ENCODE measurements at places on chromosomes 12 and 14. TPM values are rescaled to one million over a fixed set of nuclear protein-coding genes. Genes with fewer than 3 reads are reported as not detected.
A peak's percentile ranks its signal among the peaks of the same experiment; 100 is the strongest.

DNA sequence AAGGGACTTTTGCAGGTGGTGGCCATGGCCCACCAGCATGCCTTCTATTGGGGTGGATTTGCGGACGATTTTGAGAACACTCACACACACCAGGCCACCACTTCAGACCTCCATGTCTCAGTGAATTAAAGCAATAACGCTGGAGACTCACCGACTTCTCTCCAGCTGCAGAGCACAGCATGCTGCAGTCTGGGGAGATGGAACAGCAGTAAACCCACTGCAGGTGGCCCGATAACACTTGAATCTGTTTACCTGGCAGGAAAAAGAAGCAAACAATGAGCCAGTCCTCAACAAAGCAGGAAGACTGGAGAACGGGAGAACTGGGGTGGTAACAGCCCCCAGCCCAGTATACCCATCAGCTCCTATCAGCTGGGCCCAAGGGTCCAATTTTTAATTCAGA lies 21.6 kb downstream of the RFC5 start:
- H3K4me1 ChIP-seq, result peaks cover 23% of the 10 kb centered on the region
- DNase-seq, result no peak
- peaks cover 64% of the 10 kb centered on the region for H3K36me3 ChIP-seq

- no peak overlapping the region for H3K4me3 ChIP-seq
- no peaks in the 10 kb centered on the region for H3K36me3 ChIP-seq
- peaks cover 13% of the 10 kb centered on the region for H3K4me1 ChIP-seq
- peak overlapping the region; percentile 36 for H3K27ac ChIP-seq
Measured at GRCh38 chr14:73662487-73662943, 17.7 kb downstream of the DNAL1 start.

Gene ADAM20
- total RNA-seq, result under 0.01 TPM

Gene MYRFL
- not detected for total RNA-seq

Gene SLC25A47
- not detected for total RNA-seq

Gene MGAT4C
- not detected for total RNA-seq

Gene CACNA2D4
- total RNA-seq, result not detected

Gene PKP2
- 0.13 TPM for total RNA-seq

- peak; percentile 56 for DNase-seq
- H3K27me3 ChIP-seq, result no peaks in the 10 kb centered on the region
- no peaks in the 10 kb centered on the region for H3K36me3 ChIP-seq
Measured at GRCh38 chr12:14635776-14636175, 60.6 kb downstream of the GUCY2C start.

Gene CLEC9A
- total RNA-seq, result not detected

- DNase-seq, result peak; percentile 0
- H3K4me3 ChIP-seq, result no peak overlapping the region
- H3K27me3 ChIP-seq, result no peaks in the 10 kb centered on the region
- H3K36me3 ChIP-seq, result no peaks in the 10 kb centered on the region
- H3K27ac ChIP-seq, result no peak overlapping the region
- H3K4me1 ChIP-seq, result peaks cover 34% of the 10 kb centered on the region
Measured at GRCh38 chr12:25725470-25725869, 172.4 kb upstream of the LMNTD1 start.

DNA sequence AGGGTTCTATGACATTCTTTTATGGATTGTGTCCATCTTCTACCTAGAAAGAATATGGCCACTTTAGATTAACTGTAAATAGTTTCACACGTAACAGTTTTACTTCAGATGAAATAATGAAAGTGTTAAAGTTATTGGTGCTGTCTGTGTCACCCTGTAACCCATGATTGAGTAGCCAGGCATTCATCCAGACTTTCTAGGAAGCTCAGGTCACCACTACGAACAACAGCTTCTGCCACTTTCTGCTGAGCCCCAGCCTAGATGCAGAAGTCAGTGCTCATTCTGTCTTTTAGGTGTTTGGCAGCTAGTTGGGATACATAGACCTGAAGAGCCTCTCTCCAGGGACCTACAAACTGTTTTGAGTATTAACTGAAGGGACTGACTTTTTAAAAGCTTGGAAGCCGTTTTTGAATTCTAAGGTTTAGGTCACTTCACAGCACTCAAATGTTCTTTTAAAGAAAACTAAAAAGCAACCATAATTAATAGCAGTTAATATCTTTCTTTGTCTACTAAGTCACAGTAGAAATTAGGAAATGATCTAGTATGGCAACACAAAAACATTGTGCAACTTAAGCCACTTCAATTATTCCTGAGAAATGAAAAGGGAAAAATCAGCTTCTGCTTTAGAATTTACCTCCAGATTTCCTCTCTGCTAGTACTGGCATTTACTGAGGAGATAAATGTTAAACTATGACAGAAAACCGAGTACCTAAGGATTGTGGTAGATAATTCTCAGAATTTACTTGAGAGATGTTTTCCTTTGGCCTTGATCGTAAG lies 266.9 kb downstream of the CCDC91 start:
- H3K36me3 ChIP-seq, result peaks cover 13% of the 10 kb centered on the region
- no peak overlapping the region for H3K27ac ChIP-seq
- no peaks in the 10 kb centered on the region for H3K4me1 ChIP-seq
- no peak overlapping the region for H3K4me3 ChIP-seq

DNA sequence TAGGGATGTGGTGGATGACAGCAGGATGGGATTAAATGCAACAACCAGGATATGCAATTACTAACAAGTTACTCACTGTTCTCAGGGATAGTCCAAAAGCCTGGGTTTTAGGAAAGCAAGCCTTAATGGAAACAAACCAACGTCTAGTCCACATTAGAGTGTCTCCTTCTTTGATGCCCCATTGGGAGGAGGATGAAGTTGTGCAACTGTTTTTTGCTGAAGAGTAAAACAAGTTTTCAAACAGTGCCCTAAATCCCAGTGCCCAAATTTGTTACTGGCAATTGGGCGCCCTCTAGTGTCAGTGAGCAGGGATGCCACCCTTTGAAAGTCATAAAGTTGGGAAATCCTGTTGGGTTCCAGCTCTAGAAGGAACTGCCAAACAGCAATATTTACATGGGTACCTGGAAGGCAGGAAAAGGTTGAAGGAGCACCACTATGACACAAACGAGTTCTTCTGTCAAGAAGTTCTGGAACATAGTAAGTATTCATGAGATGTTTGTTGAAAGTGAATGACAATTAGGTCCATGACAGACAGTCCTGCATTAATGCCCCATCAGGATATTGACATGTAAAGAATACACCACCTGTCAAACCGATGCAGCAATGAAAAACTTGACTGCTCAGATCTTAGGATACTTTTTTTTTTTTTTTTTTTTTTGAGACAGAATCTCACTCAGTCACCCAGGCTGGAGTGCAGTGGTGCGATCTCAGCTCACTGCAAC lies 11.1 kb upstream of the DPF3 start:
- H3K4me1 ChIP-seq, result peaks cover 60% of the 10 kb centered on the region
- DNase-seq, result peak; percentile 89
- peak overlapping the region; percentile 23 for H3K27ac ChIP-seq
- no peaks in the 10 kb centered on the region for H3K36me3 ChIP-seq

DNA sequence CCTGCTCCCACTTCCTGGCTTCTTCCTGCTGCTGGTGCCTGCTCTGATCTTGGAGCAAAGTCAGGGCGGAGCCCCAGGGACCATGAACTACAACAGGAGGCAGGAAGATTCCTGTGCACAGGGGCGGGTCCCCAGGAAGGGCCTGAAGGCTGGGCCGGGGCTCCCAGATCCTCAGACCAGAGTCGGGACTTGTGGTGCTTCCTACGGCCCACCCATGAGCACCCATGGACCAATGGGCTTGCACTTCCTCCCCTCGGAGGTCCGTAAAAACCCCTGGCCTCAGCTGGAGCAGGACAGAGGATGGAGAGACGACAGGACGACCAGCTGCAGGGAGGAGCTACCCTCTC lies 1287.1 kb downstream of the TMEM121 start:
- H3K4me1 ChIP-seq, result no peaks in the 10 kb centered on the region
- H3K36me3 ChIP-seq, result no peaks in the 10 kb centered on the region
- H3K4me3 ChIP-seq, result no peak overlapping the region
- no peak overlapping the region for H3K27ac ChIP-seq
- no peak for DNase-seq

Gene RNF10
- 52.6 TPM for total RNA-seq

DNA sequence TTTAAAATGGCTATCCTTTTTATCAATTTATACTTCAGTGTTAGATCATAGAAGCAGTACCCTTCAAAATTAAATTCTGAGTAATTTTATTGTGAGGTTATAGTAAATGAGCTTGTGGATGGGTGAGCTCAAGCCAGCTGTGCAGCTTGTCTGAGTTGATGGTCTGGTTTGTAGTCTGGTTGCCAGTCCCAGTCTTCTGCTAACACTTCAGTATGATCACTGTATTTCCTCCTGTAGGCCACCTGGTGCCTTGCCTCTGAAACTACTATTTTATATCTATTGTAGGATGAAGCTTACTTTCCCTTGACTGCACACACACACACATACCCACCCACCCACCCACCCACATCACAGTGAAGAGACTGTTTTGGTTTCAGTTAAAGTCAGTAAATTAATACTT lies 496.4 kb downstream of the PCNX1 start:
- H3K27ac ChIP-seq, result no peak overlapping the region
- DNase-seq, result peak; percentile 33
- no peak overlapping the region for H3K4me3 ChIP-seq
- H3K36me3 ChIP-seq, result no peaks in the 10 kb centered on the region

GRCh38 chr12:115185506-115185905 lies 501.5 kb upstream of the TBX3 start:
- no peaks in the 10 kb centered on the region for H3K36me3 ChIP-seq
- DNase-seq, result no peak
- H3K27ac ChIP-seq, result no peak overlapping the region
- peaks cover 8% of the 10 kb centered on the region for H3K4me1 ChIP-seq
- no peaks in the 10 kb centered on the region for H3K27me3 ChIP-seq

DNA sequence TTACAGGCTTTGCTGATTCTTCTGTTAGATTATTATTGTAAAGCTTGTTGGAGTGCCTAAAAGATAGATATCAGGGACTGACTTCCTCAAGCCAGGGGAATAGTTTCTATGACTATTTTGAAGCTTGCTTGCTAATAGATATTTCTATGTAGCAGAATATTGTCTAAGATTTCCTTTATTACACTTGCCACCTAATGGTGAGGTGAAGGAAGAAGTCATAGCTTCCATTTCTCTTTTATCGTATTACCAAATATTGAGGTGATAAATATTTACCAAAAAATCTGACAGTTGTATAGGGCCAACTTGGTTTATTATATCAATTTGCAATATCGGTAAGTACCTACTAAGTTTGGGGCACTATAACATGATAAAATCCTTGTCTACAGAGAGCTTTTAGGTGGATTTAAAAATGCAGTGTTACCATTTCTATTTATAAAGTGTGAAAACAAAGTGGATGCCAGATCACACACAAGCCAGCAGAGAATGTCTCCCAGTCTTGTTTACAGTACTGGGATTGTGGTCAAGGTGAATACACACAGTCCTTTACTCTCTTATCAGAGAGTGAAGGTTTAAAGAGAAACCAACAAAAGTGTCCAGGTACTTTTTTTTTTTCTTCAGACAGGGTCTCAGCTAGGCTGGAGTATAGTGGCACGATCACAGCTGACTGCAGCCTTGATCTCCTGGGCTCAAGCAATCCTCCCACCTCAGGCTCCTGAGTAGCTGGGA lies 137.9 kb downstream of the IGF1 start:
- H3K27ac ChIP-seq, result no peak overlapping the region
- H3K27me3 ChIP-seq, result no peaks in the 10 kb centered on the region
- no peak for DNase-seq
- H3K4me1 ChIP-seq, result no peaks in the 10 kb centered on the region
- no peak overlapping the region for H3K4me3 ChIP-seq

DNA sequence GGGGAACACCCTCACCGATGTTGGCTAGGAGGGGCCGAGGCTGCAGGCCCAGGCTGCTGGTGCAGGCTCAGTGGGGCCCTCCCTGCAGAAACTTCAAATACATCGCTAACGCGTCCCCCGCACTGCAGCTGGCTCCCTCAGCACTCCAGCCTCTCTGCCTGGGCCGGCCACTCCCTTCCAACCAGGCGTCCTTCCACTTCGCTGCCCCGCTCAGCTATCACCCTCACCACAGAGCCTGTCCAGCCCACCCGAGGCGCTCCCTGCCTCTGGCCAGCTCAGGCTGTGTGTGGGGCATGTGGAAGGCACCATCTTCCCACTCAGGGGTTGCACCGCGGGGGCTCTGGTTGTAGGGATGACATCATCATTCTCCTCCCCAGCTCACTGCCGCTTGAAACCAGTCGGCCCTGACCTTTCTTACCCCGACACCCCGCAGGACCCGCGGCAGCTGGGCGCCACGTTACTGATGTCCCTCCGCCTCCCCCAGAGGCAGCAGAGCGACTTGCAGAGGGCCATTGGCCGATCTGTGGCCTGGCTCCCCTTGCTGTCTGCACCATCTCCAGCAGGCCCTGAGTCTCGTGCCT lies 199.9 kb upstream of the RTL1 start:
- H3K27ac ChIP-seq, result no peak overlapping the region
- no peaks in the 10 kb centered on the region for H3K4me1 ChIP-seq
- peaks cover 5% of the 10 kb centered on the region for H3K27me3 ChIP-seq
- H3K36me3 ChIP-seq, result no peaks in the 10 kb centered on the region

- no peak overlapping the region for H3K4me3 ChIP-seq
- H3K27me3 ChIP-seq, result no peaks in the 10 kb centered on the region
- no peak for DNase-seq
- H3K4me1 ChIP-seq, result no peaks in the 10 kb centered on the region
- H3K27ac ChIP-seq, result no peak overlapping the region
Measured at GRCh38 chr14:104397956-104398355, 181.6 kb upstream of the C14orf180 start.

GRCh38 chr14:103070971-103071542 lies 13.0 kb upstream of the LBHD2 start:
- DNase-seq, result peak; percentile 26
- peaks cover 12% of the 10 kb centered on the region for H3K4me1 ChIP-seq
- no peaks in the 10 kb centered on the region for H3K27me3 ChIP-seq
- H3K36me3 ChIP-seq, result no peaks in the 10 kb centered on the region
- no peak overlapping the region for H3K4me3 ChIP-seq

DNA sequence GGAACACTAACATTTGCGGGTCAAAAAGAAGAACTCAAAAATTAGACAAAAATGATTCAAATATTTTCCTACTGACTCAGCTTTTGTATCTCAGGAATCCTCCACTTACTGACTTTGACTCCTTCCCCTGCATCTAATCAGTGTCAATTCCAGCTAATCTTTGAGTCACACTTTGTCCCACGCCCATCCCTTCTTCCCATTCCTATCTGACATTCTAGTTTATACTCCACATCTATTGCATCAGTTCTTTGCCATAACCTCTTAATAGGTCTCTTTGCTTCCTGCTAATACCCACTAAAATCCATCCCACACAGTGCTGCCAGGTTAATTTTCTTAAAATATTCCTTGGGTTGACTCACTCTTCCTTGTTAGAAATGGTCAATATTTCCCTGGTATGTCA lies 19.1 kb downstream of the BBS10 start:
- peak overlapping the region; percentile 26 for H3K4me3 ChIP-seq
- peak overlapping the region; percentile 64 for H3K27ac ChIP-seq
- no peaks in the 10 kb centered on the region for H3K27me3 ChIP-seq
- peaks cover 16% of the 10 kb centered on the region for H3K4me1 ChIP-seq
- H3K36me3 ChIP-seq, result no peaks in the 10 kb centered on the region
- peak; percentile 81 for DNase-seq

Gene CCER1
- not detected for total RNA-seq

All from GM23248 (cell line).